ENCODE measurements at places on chromosomes 3 and 15. TPM values are rescaled to one million over a fixed set of nuclear protein-coding genes. Genes with fewer than 3 reads are reported as not detected.

DNA sequence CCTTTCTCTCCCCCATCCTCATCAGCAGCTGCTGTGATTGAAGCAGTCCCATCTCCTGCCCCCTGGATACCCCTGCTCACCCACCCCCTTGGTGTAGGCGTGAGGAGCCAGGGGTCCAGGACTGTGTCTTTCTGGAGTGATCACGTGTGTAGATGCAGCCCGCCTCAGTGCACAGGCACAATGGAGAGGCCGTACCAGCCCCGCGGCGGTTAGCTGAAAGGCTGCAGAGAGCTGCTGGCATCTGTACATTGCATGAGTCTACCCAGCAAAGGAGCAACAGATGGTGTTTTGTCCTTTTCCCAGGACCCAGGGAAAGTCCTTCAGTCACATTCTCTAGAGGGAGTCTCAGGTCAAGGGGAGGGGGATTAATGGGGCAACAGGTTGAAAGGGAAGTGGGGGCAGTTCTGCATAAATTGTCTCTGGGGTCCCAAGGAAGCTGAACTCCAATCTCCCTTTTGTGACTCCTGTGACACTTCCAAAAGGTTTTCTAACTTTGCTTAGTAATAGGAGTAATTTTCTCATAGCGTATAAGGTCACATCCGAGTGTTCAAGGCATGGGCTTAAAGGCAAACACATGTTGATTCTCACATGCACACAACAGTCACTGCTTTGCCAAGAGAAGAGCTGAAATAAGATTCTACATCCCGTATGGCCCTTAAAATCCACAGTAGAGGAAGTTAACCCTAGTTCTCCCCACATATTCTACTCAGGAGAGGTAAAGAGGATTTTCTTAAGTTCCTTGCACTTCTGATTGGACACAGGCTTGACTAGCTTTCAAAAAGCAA, 7.1 kb downstream of the CSPG5 start:
- DNase-seq: no peak

DNA sequence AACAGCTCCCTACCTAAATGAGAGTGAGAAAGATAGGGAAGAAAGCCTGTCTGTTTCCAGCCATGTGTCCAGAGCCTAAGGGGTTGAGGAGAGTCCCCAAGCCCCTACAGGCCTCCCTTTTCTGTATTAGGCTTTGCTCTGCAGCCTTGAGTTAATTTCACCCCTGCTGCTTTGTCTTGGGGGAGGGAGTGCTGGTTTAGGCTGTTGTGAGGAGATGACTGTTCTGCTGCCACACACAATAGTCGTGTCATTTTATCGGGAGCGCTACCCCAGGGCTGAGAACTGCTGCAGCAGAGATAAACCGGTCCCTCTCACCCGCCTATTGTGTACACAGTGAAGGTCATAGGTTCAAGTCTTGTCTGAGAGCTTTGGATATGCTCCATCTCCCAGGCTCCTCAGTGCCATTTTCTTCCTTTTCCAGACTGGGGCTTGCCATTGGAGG, 1.4 kb downstream of the ZNF609 start:
- no peak for DNase-seq

Gene NEK10
- 0.30 TPM for polyA plus RNA-seq

GRCh38 chr15:94098921-94099573, 132.3 kb upstream of the MCTP2 start:
- no peak for DNase-seq
